ENCODE measurements at places on chromosomes 6 and 20.

- no peak for DNase-seq
Observed at GRCh38 chr20:25000268-25000801, 7.8 kb upstream of the APMAP start.

DNA sequence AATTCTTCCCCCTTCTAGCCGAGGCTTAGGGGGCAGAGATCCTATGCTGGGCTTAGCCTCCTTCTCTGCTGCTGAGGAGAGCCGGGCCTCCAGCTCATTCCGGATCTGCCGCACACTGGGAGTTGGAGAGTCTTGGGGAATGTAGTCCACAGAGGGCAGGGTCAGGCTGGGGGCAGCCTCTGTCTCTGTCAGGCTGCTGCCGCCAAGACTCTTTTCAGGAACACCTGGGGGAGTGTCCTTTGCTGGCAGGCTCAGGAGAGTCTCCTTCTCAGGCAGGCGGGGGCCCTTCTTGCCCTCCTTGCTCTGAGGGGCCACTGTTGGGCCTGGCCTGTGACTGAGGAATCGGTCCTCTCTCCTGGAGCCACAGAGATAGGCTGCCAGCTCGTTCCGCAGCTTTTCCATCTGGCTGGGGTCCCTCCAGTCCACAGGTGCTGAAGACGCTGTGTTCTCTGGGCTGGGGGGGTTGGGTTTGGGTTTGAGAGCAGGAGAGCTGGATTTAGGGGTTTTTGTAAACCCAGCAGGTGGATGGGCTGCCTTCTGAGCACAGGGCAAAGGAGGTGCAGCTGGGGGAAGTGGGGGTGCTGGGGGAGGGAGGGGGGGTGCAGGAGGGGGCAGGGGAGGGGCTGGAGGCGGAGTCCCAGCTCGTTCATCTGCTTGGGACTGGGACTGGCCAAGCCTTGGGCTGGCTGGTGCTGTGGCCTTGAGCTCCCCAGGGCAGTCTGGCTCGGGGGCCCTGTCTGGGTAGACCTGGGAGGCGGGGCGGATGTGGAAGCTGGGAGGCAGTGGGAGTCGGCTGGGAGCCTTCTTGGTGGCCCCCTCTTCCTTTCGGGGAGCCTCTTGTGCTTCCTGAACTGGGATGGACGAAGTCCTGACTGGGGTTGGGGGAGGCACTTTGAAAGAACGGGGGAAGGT is 36.1 kb downstream of the C6orf132 start:
- DNase-seq, result no peak

DNA sequence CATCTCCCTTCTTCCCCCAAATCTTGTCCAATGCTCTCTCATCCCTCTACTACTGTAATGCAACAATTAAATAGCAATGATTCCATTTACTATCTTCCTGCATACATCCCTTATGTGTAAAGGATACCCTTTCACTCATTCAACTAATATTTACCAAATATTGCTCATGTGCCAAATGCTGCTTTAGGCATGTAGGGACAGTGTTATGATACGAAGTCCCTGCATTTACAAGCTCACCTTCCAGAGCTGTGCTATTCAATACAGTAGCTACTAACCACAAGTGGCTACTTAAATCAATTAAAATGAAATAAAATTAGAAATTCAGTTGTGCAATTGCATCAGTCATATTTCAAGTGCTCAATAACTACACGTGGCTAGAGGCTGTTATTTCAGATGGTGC is 41.1 kb downstream of the GMDS start:
- DNase-seq, result no peak

- no peak for DNase-seq
Observed at GRCh38 chr6:10030942-10031537, 383.8 kb downstream of the TFAP2A start.

GRCh38 chr6:46099952-46100351 is 29.8 kb upstream of the ENPP4 start:
- DNase-seq, result no peak

DNA sequence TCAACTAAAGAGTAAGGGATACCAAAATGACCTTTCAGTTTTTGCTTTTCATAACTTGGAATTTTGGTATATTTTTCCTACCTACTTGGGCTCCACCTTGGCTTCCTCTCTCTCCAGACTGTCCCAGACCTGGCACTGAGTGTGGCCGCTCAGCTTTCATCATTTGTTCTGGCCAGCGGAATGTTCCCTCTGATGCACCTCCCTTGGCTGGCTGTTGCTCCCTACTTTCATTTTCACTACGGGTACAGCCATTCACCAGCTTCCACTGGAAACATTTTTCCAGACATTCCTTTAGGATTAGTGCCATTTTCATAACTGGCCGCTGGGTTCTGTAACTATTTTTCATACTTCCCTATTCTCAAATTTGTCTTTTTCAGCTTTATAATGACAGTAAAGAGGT is 487.4 kb downstream of the TENT5A start:
- no peak for DNase-seq

DNA sequence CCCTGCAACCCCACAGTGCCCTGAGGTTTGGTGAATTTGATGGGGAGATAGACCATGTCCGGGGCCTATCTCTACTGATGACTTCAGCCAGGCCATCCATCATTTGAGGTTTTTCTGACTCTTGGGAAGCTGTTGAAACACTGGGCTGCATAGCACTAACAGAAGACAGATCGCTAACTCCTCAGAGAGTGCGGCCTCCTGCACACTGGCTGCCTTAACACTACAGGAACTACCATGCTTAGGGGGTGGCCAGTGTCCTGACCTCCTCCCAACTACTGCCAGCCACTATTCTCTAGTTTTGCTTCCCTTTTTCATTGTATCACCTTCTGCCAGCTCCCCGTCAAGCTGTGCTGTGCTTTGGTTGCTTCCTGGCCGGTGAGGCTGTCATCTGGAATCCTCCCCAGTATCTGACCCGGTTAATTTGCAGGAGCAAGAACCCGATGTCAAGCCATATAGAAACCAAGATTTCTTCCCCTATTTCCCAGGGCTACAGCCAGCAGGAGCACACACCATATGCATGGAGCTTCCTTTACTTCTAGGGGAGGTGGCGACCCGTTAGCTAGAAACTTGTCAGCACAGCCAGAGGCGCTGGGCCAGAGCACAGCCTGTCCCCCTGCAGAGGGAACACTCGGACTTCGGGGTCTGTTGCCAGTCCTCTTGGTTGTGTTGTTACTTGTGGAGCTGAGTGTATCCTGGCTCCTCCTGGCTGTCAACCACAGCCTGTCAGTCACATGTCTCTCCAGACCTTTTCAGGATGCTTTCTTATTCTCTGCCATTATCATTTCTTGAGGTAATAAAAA is 57.3 kb upstream of the TRAF3IP2 start:
- DNase-seq, result no peak

DNA sequence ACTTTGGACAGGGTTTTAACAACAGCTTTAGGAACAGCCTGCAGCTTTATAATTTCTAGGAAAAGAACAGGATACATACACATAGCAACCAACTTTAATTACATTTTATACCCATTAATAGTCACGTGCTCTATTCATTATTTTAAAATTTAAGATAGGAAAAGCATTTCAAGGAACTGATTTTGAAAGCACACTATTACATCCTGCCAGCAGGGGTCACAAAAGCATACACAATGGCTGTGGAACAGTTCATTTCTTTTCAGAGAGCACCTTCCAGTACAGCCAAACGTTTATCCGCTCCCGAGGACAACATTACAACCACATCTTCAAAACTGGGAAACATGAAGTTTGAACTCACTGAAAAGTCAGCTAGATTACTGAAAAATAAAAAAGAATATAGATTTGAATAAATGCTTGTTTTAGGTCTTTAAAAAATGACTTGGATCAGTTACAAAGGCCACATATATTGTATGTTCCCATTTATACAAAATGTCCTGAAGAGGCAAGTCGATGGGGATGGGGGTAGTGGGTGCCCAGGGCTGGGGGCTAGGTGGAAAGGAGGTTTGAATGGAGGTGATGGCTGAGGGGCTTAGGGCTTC is 104.6 kb upstream of the EXOC2 start:
- DNase-seq, result no peak

- DNase-seq, result no peak
Observed at GRCh38 chr6:96542702-96543101, 20.2 kb upstream of the FHL5 start.

DNA sequence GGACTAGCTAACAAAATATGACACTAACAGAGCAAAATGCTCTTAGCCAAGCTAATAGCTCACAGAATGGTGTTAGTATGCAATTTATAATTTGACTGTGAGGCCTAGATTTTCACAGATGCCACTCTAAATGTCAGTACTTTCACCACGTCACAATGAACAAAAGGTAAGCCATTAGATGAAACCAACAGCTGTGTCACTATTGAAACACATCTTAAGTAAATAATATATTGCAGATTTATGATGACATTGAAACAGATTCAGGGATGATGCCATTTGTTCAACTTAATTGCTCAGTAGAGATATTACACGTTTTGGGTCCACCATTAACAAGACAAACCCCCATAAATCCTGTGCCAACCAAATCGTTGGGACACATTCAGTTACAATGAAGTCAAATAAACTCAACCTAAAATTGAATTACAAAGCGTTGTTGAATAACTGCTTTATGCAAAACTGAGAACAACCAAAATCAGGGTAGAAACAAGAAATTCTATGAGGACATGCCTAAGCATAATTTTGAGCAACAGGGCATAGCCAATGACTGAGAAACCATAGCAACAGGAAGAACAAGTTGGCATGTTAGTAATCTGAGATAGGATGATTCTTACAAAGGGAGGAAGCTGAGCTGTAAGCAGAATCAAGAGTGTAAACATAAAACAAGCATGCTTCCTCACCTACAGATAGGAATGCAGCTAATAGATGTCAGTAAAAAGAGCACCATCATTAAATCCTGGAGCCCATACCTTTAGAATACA is 85.6 kb upstream of the KHDRBS2 start:
- no peak for DNase-seq

GRCh38 chr20:53513489-53514298 is 79.9 kb downstream of the ZNF217 start:
- DNase-seq, result no peak

GRCh38 chr6:7975764-7976146 is 65.2 kb upstream of the TXNDC5 start:
- no peak for DNase-seq

GRCh38 chr20:61099806-61100205 is 152.3 kb upstream of the CDH4 start:
- DNase-seq, result no peak

- DNase-seq, result no peak
Observed at GRCh38 chr6:7143476-7143974, 35.8 kb downstream of the RREB1 start.

DNA sequence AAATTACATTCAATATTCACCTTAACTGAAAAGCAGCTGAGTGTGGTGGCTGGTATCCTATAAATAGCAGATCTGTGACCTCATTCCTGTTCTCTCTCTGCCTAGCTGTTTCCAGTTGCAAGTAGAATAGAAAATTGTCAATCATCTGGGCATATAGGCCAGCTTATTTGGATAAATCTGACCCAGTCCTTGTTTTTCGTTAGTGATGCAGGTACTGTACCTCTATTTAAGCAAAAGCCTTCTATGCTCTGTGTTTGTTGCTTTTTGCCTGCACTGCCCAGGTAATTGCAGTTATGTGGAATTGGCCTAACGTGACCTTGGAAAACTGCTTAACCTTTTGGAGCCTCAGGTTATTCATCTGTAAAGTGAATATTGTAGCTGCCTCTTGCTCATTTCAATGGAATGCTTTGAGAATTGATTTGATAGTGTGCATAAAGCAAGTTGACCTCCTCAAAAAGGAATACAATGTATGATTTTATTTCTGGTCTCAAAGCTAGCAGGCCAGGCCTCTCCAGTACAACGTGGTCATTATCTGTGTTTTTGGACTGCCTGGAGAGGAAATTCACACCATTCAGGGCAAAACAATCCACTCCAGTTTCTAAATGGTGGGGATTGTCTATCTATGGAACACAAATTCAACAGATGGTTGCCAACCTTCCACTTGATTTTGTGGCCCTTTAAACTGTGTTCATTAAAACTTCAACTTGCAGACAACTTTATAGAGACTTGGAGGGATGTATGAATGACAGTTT is 508.7 kb upstream of the CITED2 start:
- no peak for DNase-seq

GRCh38 chr20:57763235-57763595 is 53.4 kb upstream of the PMEPA1 start:
- DNase-seq, result no peak

DNA sequence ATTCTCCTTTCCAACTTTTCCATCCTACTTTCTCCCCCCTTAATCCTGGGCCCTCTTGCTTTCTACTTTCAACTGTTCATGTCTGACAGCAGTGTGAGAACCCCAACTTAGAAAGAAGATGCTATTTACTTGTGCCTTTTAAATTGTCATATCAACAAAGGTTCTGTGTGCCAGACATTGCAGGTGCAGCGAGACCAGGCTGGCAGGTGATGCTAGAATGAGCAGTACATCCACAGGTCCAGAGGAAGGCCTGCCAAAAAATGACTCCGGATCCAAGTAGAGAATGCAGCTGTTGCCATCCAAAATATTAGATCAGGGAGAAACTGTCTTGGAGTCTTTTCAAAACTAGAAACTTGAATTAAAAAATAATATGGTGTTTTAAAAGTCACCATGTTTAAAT is 510.5 kb downstream of the LMBRD1 start:
- DNase-seq, result no peak

DNA sequence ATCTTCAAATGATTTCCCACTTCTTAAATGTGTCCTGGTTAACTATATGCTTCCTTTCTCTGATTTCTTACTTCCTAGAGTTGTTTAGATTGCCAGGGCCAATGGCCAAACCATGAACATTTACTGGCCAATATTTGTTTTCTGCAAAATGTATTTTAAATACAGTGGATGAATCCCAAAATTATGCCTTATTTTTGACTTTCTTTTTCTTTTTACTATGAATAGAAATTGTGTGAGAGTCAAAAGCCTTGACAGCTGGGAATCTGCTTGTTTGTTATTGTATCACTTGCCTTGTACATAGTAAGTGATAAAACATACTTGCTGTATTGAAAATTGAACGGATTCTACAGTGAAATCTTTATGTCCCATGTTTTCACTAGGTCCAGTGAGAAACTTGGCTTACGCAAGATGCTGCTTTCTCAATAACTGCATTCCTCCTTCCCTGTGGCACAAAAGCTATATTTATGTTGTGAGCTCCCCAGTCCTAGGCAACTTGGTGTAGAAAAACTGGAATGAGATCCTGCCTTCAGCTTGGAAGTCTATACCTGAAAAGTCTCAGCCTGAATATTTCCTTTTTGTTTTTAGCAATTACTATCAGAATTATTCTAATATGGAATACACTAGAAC is 295.2 kb downstream of the EPHA7 start:
- DNase-seq, result no peak

GRCh38 chr6:3965071-3965718 is 113.7 kb downstream of the FAM217A start:
- DNase-seq, result no peak
